T1000 (cell line): ENCODE measurements at places on chromosomes 3 and 15.

- DNase-seq: no peak
Observed at GRCh38 chr3:71251156-71251775, 332.3 kb downstream of the FOXP1 start.

DNA sequence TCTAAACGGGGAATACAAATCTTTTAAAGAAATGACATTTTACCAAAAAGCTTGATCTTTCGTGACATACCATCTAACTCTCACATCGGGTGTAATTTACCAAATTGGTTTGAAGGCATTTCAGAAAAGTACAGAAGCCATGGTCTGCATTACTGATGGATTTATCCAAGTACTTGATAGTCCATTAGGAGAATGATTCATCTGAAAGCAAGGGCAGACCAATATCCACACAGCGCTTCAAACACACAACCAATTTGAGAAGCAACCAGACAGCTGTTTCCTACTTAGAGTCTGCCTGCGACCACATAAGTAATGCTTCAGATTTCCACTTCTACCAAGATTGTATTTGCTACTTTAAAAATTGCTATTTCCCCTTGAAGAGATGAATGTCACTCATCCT, 697.6 kb upstream of the ALCAM start:
- DNase-seq: no peak

DNA sequence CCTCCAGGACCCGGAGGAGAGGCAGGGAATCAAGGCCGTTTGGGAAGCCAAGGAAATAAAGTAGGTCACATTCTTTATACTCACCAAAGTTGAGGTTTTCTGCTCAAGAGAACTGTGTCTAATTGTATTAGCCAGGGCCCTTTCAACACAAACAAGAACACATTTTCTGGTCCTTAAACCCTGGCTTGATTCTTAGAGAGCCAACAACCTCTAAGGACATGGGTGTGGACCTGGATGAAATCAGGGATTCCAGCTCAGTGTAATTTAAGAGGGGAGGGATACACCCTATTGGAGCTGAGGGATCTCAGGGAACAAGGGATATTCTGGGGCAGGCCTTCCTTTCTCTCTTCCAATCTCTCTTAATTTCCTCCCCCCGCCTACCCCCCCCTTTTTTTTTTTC, 104.8 kb downstream of the COL6A6 start:
- no peak for DNase-seq

DNA sequence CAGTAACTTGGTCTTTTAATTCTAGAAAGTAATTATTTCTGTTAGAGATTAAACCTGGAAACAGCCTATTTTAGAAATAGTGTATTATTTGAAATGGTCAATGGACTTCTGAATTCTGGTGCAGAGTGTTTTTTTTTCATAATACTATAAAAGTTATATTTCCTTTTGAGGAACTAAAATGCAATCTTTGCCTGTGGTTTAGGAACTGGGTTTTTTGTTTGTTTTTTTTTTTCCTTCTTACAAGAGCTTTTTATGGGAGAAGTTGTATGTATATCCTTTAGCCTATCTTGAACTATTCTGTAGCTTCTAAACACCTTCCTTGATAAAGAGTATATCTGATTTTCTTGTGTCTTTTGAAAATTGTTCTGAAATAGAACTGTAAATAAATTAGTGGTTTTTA, 88.3 kb downstream of the ARIH1 start:
- no peak for DNase-seq

DNA sequence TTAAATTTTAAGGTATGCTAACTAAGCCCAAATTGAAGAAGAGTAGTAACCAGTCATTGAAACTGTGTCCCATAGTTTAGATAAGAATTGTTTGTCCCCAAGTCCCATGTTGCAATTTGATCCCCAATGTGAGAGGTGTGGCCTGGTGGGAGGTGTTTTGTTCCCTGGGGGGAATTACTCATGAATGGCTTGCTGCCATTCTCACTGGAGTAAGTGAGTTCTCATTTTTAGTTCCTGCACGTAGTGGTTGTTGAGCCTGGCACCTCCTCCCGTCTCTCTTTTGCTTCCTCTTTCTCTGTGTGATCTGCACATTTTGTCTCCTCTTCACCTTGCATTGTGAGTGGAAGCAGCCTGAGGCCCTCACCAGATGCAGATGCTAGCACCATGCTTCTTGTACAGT, 1271.0 kb downstream of the NSUN3 start:
- no peak for DNase-seq

DNA sequence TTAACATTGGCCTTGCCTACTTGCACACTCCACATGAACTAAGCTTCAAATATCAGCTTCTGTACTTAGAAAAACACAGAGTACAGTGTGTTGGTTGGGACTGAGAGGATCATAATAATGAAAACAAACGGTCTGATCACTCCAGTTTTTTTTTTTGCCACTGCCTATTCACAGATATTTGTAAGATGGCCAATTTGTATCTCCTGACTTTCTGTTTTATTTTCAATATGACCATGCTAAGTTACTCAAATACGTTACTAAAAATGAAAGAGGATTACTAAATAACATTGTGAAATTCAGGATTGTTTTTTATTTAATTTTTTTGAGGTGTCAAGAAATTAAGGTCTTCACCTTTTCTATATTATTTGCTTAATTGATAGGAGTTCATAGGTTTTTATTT, 595.1 kb downstream of the TUSC7 start:
- no peak for DNase-seq

DNA sequence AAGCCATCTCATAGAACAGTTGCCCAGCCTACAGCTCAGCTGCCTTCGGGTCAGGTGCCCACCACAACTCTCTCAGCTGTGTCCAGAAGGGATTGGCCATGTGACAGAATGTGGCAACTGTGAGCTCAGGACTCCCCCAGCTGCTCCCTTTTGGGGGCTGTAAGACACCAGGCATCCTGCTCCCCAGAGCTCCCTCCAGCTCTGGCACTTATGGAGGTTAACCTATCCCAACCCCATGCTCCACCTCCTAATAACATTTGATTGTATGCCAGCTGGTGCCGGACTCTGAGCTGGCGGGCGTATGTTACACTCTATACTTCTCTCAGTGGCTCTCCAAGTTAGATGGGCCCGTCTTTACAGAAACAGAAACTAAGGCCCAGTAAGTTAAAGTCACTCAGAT, 222.8 kb downstream of the FAM43A start:
- no peak for DNase-seq

DNA sequence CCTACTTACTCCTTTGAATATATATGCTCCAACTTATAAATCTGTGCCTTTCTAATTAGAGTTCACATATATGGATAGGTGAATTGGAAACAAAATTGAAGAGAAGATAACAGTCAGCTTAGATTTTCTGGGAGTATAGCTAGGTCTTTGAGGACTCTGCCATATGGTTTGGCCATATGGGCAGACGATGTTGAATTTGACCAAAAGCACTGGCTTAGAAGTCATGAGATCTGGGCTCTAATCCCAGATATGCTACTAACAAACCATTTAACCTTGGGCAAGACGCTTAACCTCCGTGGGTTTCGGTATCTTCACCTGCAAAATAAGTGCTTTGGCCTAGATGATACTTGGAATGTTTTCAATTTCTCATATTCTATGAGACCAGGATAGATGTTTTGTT, 154.1 kb downstream of the LSAMP start:
- DNase-seq: no peak

GRCh38 chr15:51193526-51193925, 98.8 kb upstream of the TNFAIP8L3 start:
- DNase-seq: no peak

- DNase-seq: no peak
Observed at GRCh38 chr15:97482521-97482920, 478.0 kb upstream of the ARRDC4 start.

GRCh38 chr3:58532794-58533220, 4.2 kb downstream of the ACOX2 start:
- peak; percentile 70 for DNase-seq

DNA sequence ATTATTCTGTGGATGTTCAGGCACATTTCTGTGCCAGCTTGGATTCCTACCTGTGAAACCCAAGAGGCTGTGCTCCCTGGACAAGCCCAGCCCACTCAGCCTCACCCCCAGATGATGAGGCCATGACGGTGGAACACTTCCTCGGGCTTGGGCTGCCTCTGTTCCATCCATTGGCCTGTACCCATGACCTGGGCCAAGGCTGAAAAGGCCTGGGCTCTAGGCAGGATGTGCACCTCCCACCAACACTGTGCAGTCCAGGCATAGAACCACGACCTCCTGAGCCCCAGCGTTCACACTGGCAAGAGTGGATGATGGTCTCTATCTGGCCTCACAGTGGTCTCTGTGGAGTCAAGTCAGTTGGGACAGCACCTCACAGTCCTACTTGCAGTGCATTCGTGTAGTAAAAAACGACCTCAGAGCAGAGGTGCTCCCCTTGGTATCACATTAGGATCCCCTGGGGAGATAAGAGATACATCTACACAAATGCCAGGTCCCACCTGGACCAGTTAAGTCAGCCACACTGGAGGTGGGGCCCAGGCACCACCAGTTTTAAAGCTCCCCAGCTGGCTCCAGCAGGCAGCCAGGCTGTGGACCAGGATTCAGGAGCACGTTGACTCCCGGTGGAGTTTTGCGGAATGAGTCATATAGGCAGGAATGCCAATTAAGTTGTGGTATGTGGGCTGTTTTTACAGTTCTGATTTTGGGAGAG, 39.0 kb upstream of the IGF1R start:
- DNase-seq: peak; percentile 32

DNA sequence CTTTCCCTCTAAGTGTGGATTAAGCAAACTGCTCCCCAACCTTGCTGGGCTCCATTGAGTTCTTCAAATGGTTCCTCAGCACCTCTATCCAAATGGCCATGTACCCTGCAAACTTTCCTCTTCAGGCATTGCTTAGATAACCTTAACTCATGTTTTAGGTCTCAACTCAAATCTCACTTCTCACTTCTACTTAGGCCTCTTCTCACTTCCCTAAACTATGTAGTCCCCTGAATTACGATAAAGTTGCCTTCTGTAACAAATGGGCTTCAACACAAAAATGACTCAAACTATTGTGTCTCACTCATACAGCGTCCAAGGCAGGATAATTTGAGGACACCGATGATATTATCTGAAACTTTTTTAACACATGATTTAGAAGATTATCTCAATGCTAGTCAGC, 62.4 kb upstream of the STAC start:
- no peak for DNase-seq

- no peak for DNase-seq
Observed at GRCh38 chr3:4724051-4724629, 231.0 kb downstream of the ITPR1 start.

DNA sequence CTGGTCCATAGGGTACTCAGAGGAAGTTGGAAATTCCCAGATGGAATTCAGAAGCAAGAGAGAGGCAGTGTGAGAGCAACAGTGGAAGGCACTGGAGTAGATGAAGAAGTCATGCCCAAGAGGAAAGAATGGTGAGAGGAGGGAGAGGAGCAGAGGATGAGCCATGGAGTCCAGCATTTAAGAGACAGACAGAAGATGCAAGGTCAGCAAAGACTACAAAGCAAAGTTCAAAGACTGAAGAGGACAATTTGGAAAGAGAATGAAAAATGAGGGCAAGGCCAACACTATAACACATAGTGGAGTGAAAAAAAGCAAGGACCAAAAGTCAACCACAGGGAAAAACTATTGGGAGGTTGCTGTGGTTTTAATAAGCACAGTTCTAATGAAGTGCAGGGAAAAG, 178.7 kb downstream of the SSR3 start:
- no peak for DNase-seq

- no peak for DNase-seq
Observed at GRCh38 chr3:105503191-105503593, 136.5 kb downstream of the ALCAM start.

DNA sequence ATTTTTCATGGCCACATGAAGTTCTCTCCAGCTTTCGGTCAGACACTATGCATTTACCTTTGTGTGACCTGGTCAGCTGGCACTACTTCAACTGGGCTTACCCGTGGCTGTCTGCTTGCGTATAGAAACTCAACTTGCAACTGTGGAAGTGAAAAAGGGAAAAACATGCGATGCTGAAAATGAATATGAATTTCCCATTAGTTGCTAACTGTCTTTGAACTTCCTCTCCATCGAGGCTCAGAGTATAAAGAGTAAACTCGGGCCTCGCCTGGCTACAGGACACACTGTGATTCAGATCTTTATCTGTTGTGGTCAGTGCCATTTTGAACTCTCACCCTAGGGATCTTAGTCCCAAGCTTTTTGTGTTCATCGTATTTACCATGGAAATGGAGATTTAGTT, 26.8 kb downstream of the NFKBIZ start:
- DNase-seq: no peak

- DNase-seq: no peak
Observed at GRCh38 chr15:66284271-66284670, 9.1 kb upstream of the DIS3L start.

- DNase-seq: no peak
Observed at GRCh38 chr3:108073764-108074431, 16.9 kb downstream of the CD47 start.

DNA sequence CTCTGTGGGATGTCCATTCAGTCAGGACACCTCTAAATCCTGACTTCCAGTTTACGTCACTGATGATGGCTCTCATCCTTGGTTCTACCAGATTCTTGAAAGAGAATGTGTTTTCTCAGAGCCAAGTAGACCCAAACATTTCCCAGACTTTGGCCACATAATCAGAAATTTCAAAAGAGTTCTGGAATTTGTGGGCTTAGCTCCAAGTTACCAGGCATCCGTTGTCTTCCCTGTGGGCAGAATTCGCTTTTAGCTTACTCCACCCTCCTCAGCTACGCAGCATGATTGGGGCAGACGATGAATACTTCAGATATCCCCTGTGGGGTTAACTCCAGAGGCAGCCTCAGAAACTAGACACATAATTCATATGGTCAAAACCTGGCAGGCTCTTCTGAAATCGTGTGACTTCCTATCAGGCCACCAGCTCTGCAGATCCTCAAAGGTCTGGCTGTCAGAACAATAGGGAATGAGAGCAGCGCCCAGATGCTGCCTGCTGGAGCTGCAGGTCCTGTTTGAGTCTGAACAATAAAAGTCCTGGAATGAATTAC, 30.6 kb downstream of the CRTC3 start:
- DNase-seq: peak; percentile 36

- DNase-seq: no peak
Observed at GRCh38 chr3:69805491-69805890, 66.2 kb downstream of the MITF start.

GRCh38 chr3:155766206-155766605, 21.3 kb upstream of the PLCH1 start:
- no peak for DNase-seq

GRCh38 chr15:74958908-74959585, 2.5 kb upstream of the RPP25 start:
- no peak for DNase-seq

DNA sequence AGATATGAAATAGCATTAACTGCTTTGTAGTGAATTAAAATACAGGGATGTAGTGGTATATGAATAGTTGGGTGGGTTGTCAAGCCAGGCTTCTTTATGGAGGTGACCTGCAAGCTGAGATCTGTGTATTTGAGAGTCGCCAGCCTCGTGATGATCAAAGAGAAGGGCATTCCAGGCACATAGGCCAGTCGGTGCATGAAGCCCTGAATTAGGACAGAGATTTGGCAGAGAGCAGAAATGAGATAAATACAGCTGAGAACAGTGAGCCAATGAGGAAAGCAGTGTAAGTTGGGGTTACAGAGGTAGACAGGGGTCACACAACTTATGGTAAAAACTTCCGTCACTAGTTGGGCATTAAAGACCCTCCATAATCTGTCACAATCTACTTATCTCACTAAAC, 641.9 kb downstream of the OTOL1 start:
- no peak for DNase-seq
